Fibroblast of mammary gland (primary cell): ENCODE measurements at places on chromosomes 3 and 15.

DNA sequence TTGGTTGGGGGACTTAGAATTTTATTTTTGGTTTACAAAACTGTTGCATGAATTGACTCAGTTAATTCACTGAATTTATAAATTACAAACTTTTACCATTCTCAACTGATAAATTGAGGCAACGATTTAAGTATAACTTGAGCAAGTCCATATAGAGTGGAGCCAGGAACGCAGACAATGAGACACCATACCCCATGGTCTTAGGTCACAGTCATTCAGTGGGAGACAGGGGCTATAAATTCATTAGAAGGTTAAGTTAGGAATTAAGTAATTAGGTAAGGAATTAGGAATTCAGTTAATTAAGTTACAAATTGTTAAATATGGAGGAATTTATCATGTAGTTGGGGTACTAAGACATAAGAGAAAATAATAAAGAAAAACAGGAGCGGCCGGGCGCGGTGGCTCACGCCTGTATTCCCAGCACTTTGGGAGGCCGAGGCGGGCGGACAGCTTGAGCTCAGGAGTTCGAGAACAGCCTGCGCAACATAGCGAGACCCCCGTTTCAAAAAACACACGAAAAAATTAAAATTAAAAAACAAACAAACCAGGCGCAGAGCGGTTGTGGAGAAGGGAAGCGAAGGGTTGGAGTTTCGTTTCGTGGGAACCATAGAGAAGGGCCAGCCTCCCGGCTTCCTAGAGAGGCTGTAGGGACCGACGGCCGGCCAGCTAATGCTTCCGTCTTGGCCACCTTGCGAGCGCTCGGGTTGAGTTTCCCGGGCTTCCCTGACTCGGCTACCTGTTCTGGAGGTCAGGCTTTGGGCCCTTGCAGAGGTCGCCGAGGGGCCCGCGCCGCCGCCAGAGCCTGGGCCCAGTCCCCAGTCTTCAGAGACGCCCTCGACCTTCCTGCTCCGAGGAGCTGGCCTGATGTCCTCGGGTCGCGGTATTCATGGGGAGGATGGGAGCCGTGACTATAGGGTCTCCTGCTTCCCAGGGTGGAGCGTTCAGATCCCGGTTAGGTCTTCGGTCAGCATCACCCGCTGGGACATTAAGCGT lies at the start of gene ZNF619:
Gene ZNF619, plus strand, starts transcription at position 645 of the 993 bp plus-strand sequence. CDS start 858 bp downstream, outside the sequence.
- peak; percentile 71 for DNase-seq

- no peak for DNase-seq
These were observed 38.9 kb upstream of the ATP10A start for GRCh38 chr15:25901811-25902605.

GRCh38 chr3:187978433-187979011 lies 175.4 kb upstream of the LPP start:
- peak; percentile 77 for DNase-seq

- DNase-seq: no peak
These were observed 112.5 kb downstream of the CPNE4 start for GRCh38 chr3:131922356-131922755.

DNA sequence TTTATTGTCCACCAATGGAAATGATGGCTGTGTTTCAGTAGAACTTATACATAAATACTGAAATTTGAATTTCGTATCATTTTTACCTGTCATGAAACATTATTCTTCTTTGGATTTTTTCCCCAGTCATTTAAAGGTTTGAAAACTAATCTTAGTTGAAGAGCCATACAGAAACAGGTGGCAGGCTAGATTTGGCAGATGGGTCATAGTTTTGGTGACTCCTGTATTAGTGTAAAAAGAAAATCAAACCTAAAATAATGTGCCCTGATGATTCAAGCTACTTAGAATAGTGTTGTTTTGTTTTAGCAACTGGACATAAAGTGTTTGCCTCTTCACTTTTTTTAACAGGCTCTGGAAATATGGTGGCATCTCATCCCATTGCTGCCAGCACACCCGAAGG lies 68.9 kb downstream of the SIDT1 start:
- no peak for DNase-seq

- DNase-seq: no peak
These were observed 69.4 kb downstream of the FEM1B start for GRCh38 chr15:68346979-68347378.

DNA sequence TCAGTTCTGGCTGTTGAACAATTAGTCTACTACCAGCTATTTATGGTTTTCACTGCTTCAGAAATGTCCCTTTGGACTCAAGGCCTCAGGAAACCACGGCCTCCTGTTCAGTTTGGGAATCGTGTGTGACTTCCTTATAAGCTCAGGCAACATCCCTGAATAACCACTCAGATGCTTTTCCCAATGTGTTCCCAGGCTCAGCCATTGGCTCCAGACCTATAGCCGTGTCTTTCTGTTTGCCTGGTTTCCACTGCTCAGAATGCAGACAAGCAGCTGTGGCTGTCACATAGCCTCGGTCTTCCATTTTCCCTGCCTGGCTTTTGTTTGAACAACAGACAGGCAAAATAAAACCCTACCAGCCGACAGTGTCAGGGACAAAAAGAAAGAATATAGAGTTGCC lies 63.2 kb upstream of the ATP2B2 start:
- DNase-seq: no peak

DNA sequence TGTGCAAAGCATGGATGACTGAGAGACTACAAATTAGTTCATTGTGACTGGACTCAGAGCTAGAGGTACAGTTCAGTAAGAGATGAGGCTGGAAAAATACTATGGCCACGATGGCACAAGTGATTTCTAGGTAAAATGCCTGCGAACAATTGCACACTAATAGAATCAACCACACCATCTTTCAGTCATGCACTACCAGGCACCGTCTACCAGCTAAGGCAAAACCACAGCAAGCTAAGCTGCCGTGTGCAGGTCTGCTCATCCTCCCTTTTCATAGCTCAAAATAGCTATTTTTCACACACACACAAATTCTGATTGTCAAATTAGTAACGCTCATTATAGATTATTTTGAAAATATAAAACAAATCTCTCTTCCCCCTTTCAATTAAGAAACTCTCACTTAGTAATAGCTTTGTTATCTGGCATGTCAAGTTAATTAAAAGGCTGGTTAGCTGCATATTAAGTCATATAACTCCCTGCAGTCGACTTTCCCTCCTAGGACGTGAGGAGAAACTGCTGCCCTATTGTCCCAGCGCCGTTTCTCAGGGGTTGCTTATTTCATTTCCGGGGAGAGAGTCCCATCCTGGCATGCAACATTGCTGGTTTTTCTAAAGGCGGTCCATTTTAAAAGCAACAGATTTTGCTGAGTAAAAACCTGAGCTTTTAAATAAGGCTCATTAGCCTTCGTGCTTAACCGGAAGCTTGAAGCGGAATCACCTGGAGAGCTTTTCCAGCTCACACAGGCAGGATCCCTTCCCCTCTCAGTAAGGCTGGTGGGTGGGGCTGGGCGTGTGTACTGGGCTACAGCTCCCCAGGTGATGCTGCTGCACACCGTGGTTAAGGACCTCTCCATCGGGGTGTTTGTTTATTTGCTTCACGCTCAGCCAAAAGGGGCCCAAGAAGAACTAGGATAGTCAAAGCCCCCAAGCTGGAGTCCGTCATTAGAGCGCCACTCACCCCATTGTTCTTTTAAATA lies 16.9 kb upstream of the MEX3B start:
- DNase-seq: no peak

- peak; percentile 38 for DNase-seq
These were observed 257.3 kb downstream of the ABHD5 start for GRCh38 chr3:43948013-43948412.

GRCh38 chr15:62244762-62245161 lies 79.7 kb upstream of the C2CD4B start:
- DNase-seq: no peak

GRCh38 chr3:123371426-123371825 lies 77.5 kb downstream of the ADCY5 start:
- DNase-seq: no peak

DNA sequence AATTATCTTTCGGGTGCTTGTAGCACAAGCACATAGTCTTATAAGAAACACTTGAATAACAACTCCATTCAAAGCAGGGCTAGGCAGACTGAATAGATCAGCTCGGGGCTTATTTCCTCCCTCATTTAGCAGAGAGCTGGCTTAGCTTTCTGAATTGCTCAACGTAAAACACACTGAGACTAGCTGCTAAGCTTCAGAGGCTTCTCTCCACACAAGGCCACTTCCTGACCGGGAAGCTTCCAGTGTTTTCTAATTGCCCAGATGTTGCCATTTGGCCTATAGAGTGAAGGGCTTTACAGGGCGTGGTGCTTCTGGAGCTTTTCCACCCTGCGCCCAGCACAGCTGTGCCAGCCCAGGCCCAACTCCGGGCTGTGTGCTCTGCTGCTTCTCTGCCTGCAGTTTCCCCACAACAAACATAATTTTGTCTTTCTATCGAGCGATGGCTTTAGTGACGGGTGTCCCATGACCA lies 16.6 kb downstream of the FAM240A start:
- DNase-seq: peak; percentile 17

GRCh38 chr15:66007663-66008262 lies 138.5 kb downstream of the RAB11A start:
- DNase-seq: no peak

DNA sequence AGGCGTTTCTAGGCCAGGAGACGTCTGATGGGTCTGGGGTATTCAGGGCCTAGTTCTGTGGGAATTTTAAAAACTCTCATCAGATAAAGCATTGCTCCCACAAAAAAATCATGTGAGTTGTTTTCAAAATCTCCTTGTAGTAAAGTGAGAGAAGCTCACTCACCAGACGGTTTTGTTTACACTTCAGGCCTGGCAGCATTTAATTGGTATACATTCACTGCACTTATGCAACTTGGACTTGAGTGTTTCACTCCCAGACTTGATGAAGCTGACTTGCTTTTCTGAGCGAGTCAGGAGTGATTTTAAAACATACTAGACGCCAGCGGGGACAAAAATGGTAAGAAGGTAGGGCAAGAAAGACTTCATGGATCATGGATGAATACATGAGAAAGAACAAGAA lies 75.2 kb downstream of the SLCO3A1 start:
- DNase-seq: no peak
